Kidney epithelial cell (primary cell): ENCODE measurements at places on chromosomes 3 and 15.

GRCh38 chr3:122689587-122689986 is 8.9 kb downstream of the PARP14 start:
- DNase-seq: peak; percentile 16

DNA sequence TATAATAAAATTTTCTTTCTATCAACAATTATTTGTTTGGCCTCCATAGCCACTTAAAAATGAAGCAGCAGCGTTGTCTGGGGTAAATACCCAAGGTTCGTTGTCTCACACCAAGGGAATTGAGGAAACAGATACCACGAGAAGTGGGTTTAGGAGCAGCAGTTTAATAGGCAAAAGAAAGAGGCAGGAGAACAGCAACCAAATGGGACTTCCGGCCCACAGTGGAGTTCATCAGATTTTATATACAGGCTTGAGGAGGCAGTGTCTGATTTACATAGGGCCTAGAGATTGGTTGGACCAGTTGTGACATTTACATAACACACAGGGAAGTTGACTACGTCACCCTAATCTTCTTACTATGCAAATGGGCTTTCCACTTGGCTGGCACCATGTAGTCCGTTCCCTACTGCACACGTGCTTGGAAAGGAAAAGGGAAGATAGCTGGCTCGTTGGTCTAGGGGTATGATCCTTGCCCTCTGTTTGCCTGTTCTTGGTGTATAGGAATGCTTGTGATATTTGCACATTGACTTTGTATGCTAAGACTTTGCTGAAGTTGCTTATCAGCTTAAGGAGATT is 61.5 kb upstream of the SETMAR start:
- DNase-seq: no peak

DNA sequence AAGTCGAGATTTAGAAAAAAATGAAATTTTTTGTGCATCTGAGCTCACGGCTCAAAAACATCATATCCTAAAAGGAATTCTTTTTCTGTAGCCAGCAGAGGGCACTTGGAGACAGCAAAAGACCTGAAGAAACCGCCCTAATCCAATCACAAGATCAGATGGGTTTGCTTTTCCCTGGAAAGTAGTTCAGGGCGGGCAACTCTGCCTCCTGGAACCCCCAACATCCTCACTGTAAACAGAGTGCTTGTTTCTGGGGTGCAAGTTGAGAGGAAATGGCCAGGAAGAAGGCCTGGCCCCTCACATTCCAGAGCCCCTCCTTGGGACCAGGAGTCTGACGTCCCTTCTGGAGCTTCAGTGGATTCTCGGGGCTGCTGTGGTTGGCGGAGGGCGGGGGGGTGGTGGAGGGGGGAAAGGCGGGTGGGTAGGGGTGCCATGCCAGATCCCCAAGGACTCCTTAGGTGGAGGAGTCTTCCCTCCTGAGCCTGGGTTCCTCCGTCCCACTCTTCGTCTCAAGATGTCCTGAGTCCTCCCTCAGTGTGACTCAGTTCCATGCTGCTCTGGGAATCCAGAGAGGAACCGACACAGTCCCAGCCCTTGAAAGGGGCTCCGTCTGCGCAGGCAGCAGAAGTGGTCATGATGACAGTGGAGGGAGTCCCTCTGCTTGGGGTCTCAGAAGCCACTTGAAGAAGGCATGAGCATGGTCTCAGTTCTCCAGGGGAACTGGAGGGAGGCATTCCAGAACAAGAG is 35.9 kb downstream of the CCK start:
- no peak for DNase-seq

DNA sequence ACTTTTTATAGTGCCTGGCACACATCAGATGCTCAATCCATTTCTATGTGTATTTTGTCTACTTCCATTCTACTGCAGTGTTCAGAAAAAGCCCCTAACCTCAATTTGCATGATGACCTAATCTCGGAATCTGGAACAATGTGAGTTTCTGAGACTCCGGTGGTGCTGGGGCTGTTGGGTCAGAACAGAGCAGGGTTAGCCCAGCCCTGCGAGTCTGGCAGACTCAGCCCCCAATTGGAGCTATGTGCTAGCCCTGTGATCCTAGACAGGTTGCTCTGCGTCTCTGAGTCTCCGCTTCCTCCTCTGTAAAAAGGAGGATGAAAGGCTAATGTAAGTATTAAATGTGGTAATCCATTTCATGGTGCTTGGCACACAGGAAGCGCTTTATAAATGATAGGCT is 95.0 kb upstream of the ICE2 start:
- no peak for DNase-seq

GRCh38 chr3:61146010-61146890 is 105.0 kb downstream of the FHIT start:
- DNase-seq: no peak

DNA sequence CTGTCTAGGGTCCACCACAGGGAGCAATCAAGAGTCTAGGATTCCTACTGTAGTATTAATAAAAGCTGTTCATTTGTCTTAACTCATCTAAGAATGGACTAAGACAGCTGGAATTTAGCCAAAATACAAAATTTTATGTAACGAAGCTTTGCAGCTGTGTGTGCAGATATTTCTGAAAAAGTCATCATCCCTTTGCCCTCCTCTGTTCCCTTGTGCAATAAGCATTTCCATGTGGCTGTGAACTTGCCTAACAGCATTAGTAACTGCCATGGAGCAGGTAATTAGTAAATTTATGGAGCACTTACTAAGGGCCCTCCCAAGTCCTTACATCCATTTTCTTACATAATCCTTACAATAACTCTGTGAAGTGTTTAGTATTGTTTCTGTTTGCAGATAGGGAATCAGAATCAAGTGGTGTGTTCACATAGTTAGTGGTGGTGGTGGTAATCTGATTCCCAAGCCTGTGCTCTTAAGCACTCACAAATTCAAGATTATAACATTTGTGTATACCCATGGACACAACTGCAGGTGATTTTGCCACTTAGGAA is 114.5 kb downstream of the RARB start:
- no peak for DNase-seq
